ENCODE measurements at places on chromosomes 1 and 21.

DNA sequence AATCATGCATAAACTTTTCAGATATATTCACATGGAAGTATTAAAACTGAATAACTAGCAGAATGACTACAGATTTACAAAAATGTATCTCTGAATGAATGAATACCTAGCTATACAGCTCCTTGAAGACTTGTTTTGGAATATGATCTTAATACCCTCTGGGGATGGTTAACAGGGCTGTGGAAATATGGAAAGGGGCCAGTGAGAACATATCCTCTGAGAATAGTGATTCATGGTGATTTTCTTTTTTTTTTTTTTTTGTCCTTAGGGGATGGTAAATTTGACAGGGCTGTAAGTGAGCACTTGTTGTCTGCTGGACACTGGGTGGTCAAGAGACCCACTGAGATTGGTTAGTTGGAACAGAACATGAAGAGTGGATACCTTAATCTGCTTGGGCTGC, 80.7 kb upstream of the HP1BP3 start:
- peak; percentile 41 for DNase-seq

DNA sequence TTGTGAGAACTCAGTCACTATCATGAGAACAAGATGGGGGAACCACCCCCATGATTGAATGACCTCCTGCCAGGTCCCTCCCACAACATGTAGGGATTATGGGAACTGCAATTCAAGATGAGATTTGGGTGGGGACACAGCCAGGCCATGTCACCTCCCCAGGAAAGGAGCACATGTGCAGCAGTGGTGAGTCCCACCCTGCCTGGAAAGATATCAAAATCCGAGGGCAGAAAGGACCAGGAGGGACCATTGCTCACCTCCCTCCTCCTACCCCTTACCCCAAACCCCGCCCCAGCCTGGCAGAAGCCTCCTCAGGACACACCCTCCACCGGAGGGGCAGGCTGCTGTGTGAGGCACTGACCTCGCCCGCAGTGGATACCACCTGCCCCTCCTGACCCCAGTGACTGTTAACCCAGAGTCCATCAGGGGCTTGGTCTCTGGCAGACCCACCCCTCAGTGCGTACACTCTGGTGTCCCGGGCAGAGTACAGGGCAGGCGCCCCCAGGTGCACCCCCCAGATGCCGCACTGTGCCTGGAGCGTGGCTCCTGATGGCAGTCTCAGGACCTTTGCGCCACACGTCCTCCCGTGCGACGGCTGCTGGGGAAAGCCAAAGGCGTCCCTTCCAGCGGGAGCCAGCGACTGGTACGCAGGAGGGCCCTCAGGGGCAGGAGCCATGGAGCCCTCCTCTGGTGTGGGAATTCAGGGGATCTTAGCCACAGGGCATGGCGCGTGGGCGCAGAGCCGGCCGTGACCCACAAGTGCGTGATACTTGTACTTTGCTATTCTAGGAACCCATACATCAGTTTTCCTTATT, 20.9 kb downstream of the PDXK start:
- no peak for DNase-seq

DNA sequence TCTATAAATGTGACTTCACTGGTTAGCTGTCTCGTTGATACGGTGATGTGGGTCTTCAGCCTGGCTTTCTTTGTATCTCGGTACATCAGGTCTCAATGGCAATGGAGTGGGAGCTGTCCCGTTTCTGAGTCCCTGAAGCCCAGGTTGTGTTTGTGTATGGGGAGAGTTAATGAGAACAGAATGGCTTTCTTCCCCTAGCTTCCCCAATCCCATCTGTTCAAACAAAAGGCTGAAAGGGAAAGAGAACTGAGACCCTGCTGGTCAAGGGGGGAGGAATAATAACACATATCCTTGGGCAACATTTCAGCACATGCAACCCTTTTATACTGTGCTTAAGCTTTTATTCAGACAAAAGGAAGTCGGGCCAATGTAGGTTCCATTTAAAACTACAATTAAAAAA, 28.4 kb upstream of the CASQ2 start:
- DNase-seq: peak; percentile 81

DNA sequence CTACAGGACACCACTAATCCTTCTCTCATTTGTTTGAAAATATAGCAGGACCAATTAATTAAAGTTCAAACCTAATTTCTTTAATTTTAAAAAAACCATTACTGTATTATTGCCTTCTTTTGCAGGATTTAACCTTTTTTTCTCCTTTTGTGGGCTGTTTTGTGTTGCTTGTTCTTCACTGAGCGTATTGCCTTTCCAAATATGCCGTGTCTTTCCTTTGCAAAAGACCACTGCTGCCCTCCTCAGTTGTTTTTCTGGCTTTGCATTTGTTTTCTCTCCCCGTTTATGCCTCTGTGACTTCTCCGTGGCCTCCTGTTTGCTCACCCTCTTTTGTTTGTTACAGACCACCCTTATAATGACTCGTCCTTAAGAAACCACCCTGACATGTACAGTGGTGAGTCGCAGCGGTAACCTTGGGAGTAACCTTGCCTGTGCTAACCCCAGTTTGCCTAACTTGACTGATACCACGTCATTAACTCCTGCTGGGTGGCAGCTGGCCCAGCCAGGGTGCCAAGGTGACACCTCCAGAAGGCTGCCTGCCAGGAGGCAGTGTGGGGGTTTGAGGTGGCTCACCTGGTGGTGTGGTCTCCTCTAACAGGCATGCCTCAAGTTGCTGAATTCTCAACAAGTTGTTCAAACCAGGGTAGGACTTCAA, 81.1 kb upstream of the CNTN2 start:
- DNase-seq: peak; percentile 79

- no peak for DNase-seq
Measured at GRCh38 chr21:45533361-45533845, 8.8 kb downstream of the SLC19A1 start.

- DNase-seq: peak; percentile 5
Measured at GRCh38 chr1:39615086-39615673, 24.3 kb downstream of the HEYL start.

DNA sequence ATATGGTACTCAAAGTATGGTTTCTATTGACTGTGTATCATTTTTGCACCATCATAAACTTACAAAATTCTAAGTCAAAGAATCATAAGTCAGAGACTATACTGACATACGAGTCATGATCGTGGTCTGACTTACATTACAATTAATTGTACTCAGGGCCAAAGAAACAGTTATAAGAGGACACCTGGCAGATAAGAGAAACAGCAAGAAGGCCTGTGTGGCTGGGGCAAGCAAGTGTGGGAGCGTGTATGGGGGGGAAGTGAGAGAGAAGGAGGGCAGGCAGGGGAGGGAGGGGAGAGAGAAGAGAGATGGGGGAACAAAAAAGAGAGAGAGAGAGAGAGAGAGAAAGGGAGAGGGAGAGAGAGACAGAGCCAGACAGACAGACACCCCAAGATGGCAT, 70.9 kb downstream of the RERE start:
- DNase-seq: no peak

- peak; percentile 1 for DNase-seq
Measured at GRCh38 chr1:93816970-93817678, 61.9 kb downstream of the DNTTIP2 start.

GRCh38 chr1:31651089-31651420, 6.4 kb upstream of the PEF1 start:
- DNase-seq: no peak

DNA sequence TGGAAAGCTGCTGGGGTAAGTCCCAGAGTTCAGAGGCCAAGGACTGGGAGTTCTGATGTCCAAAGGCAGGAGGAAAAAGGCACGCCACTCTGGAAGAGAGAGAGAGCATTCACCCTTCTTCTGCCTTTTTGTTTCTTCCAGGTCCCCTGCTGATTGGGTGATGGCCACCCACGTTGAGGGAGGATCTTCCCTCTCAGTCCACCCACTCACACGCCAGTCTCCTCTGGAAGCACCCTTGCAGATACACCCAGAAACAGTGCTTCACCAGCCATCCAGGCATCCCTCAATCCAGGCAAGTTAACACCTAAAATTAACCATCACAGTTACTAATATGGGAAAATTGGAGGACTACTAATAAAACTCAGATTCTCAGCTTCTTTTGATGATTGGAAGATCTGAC, 66.1 kb upstream of the PARP1 start:
- no peak for DNase-seq

DNA sequence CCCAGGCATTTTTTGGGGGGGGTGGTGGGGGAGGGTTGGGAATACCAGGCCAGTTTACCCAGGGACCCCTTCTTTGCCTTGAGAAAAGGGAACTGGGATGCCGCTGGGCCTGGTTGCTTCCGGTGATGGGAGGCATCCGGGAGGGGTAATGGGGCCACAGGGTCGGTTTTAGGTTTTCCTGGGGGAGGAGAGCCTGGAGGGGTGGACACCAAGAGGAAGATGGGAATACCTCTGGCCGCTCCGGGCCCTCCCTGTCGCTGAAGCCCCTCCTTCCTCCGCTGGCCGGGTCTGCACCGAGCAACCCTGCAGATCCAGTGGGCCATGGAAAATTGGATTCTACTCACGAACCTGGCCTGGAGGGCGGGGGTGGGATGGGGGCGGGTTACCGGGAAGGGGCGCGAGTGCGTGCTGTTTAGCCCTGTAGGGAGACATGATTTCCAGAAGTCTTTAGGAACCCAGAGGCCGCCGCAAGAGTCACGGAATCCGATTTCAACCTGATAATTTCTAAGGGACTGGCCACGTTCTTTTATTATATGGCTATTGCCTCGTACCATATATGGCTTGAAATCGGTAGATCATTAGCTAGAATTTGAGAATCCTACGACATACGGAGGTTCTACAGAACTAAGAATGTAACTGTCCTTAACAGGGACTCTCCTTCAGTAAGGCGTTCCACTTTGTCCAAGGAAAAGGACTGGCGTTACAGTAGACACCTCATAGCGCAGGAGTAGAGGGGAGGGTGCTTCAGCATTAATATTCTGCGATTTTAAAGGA, 749 bp downstream of the AKIRIN1 start:
- no peak for DNase-seq

DNA sequence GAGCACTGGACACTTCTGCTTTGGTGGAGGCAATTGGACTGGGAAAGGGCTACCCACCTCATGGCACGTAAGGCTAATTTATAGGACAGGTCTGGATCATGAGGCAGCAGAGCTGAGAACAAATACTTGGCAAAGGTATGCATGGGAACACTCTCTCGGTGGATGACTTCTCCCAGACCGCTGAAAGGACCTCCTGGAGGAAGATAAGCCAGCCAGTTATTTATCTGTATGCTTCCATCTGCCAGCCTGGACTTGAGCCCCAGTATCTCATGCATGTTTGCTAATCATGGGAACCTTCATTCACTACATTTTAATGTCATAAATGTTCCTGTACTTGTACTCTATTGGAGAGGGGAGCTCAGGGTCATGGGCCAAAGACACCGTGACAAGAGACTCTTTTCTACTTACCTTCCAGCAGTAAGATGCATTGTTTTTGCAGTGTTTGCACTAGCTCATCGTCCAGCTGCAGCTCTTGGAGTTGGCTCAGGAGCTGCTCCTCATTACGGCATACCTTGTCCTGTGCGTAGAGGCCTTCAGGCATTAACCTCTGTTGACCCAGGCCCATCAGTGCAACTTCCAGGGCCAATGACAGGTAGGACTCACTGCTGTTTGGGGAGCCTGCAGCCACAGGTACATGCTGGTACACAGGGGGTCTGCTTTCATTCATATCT, 23.7 kb downstream of the UROD start:
- DNase-seq: no peak

DNA sequence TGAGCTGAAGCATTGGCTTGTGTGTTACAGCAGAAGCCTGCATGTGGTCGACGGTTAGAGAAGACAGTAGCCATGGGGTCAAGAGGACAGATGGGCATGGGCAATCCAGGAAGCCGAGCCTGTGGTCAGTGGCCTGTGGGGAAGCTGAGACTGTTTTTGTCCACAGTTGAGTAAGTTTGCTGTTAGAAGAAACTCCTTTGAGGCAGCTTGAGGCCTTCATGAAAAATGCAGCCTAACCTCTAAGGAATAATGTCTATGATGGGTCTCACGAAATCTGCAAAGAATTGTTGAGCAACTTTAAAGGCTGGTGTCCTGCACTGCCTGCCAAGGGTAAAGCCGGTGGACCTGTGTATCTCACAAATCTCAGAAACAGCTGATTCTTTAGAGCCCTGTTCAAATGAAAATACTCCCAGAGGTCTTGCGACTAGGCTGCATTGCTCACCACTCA, 322.4 kb downstream of the SETD4 start:
- no peak for DNase-seq

DNA sequence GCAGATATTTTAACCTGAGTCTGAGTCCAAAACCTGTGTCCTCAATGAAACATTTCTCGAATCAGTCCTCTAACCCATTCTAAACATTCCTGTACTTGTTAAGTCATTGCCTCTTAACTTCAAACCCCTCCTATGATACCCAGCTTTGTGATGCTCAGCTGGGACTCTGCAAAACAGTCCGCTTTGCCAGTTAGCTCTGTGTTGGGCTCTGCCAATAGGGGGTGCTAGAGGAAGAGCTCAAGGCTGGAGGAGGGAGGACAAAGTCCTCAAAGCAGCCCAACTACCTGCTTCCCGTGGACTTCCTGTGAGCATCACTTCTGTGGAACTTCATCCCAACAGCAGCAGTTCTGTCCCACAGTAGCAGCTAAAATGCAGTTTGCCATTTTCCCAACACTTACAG, 38.1 kb upstream of the SYT14 start:
- DNase-seq: no peak

DNA sequence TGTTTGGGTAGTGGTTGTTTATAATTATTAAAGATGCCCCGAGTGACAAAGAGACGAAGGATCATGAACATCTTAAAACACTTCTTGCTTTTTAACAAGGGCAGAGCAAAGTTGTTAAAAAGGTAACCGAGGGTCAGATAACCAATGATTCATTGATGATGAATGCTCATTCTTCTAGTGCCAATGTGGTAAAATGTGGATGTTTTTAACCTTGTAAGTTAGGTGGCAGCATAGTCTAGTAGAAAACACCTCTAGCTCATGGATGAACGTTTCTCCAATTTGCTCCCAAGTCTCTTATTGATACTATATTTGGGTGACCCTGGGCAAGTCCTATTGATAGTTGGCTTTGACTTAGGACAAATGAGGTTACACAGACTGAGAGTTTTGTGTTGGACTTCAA, 167.9 kb downstream of the KIF26B start:
- DNase-seq: no peak

DNA sequence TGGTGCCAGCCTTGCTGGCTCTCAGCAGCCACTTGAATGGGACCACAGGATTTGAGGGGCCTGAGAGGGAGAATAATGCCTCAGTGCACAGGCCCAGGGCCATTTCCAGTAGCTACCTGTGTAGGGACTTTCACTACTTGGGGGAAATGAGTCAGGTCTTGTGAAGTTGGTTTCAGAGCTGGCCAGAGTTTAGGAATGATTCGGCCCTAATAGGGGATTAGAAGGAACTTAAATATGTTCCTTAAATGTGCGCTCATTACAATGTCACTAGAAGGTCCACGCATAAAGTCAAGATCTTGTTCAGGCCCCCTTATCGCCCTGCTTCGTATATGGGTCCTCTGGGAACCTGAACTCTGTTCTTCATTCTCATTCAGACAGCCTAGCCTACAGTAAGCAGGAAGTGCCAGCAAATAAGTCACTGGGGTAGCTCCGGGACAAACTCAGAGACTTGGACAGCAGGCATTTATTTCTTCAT, 5.6 kb upstream of the AKR1A1 start:
- DNase-seq: no peak

DNA sequence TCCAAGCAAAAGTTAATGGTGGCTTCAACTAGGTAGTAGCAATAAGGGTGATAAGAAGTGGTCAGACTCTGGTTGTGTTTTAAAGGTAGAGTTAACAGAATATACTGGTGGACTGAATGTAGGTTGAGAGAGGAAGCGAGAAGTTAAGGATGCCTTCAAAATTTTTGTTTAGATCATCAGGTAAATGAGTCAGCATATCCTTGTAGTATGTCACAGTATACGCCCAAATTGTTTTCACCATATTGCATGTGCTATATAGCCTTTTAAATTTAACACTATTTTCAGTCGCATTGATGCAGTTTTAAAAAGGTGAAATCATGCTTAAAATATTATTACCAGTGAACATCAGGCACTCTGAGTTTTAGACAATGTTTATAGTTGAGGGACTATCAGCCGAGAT, 74.6 kb downstream of the RBM11 start:
- DNase-seq: no peak

Measured in NCI-H2171 treated with DMSO at 0.1 percent for 48 hours (cell line).